CD8-positive, alpha-beta memory T cell (primary cell): ENCODE measurements at places on chromosomes 5 and 9.
A peak's percentile ranks its signal among the peaks of the same experiment; 100 is the strongest.

GRCh38 chr9:105251733-105252404 lies 7.4 kb downstream of the SLC44A1 start:
- no peak for DNase-seq

- DNase-seq = no peak
Observed at GRCh38 chr5:74375271-74375670, 265.3 kb downstream of the ENC1 start.

GRCh38 chr9:135050072-135050990 lies 37.1 kb upstream of the OLFM1 start:
- DNase-seq = no peak

DNA sequence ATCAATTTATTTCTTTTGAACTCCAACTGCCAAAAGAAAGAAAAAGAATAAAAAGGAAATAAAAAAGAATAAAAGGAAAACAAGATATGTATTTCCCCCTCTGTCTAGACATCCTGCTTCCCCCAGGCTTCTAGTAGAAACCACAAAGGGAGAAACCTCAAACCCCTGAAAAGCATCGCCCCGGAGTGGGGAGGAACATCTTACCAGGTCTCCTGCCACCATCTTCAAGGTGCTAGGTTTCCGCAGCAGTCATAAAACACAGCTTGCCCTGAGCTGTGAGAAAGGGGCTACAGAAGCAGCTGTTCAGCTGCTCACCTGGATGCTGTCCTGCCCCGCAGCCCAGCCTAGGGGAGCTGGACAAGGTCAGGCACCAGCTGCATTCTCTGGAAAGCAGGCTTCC lies 487.7 kb downstream of the GADD45G start:
- DNase-seq = no peak

DNA sequence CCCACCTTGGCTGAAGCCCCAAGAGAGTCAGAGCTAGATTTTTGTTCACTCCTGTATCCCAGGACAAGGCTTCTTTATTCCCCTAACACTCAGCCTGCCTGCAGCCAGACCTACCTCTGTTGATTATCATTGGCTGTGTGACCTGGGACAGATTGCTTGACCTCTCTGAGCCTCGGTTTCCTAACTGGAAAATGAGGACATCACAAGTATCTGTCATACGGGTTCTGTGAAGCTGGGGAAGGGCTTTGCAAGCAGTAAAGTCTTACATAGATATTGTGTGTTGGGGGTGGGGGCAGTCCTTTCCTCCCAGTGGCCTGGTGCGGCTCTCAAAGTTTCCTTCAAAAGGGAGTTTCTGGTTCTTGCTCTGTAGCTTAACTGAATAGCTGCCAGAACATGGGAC lies 2.5 kb upstream of the NEK6 start:
- no peak for DNase-seq

DNA sequence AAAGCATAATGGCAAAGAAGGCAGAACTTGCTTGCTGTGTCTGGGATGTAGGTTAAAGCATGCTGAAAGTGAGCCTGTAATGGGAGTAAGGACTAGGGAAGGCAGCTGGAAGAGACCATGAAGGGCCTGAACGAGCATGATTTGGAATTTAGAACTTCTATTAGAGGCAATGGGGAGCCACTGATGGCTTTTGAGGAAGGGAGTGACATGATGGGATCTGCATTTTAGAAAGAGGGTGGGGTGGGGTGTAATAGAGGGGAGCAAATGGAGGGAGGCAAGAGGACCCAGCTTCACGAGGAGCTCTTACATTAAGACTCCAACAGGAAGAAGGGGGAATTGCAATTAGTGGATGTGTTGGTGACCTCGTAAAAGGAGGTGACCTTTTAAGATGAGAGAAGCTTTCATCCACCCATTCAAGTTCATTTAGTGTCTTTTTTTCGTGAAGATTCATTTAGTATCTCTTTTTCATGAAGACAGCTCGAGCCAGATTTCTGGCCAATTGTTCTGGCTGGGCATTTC lies 13.6 kb upstream of the GABRP start:
- DNase-seq = no peak

- DNase-seq = no peak
Observed at GRCh38 chr9:37769306-37769705, 15.6 kb downstream of the EXOSC3 start.

DNA sequence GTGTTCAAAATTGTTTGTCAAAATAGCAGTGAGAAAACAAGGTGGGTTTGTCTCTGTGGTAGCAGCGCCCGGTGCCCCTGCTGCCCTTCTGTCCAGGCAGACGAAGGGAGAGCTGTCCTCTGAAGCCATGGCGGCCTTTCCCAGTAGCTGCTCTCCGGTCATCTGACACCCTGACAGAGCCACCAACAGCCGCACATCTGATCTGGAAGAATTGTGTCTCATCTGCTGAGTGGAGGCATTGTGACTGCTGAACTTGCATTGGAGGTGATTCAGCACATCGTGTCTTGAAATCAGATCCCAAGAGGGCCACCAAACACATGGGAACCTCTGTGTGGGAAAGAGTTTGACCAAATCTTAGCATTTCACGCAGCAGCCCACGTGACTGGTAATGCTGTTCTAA lies 337.6 kb upstream of the IRX1 start:
- DNase-seq = no peak

- DNase-seq = no peak
Observed at GRCh38 chr9:137989999-137990715, 112.6 kb downstream of the CACNA1B start.

DNA sequence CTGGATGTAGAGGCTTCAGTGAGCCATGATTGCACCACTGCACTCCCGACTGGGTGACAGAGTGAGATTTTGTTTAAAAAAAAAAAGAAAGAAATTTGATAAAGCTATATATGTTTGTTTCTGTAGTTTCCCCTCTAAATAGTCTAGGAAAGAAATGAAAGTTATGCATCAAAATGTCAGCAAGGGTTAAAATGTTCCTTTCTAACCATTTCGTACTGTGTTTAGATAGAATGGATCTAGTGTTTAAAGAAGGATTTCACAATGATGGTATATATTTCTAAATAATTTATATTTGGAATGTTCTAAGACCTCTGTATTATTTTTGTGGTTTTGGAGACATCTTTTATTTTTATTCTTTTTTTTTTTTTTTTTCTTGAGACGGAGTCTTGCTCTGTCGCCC lies 22.7 kb downstream of the TEK start:
- no peak for DNase-seq

DNA sequence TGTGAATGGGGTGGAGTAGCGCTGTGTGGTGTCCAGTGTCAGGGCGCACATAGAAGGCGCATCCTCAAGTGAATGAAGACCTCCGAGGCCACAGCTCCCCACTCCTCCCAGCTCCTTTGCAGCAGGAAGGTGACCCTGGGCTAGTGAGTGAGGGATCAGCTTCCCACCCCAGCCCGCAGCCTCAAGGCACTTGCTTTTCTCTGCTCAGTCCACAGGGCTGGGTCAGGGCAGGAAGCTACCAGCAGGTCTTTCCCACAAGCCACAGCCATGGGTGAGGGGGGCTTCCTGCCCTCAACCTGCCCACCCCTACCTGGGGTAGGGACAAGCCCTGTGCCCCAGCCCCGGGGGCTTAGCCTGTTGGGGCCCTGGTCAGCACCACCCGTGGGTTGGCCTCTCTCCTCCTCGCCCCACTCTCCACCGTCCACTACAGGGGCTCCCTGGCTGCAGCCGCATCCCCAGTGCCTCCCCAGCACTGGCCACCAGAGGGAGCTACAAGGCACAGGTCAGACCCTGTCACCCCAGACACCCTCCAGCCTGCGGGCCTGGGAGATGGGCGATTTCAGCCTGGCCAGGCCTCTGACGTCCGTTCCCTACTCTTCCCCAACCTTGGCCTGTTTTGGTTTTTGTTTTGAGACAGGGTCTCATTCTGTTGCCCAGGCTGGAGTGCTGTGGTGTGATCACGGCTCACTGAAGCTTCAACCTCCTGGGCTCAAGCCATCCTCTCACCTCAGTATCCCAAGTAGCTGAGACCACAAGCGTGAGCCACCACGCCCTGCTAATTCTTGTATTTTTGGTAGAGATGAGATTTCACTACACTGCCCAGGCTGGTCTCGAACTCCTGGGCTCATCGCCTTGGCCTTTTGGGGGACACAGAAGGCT lies 1.3 kb upstream of the ABCA2 start:
- peak; percentile 70 for DNase-seq

DNA sequence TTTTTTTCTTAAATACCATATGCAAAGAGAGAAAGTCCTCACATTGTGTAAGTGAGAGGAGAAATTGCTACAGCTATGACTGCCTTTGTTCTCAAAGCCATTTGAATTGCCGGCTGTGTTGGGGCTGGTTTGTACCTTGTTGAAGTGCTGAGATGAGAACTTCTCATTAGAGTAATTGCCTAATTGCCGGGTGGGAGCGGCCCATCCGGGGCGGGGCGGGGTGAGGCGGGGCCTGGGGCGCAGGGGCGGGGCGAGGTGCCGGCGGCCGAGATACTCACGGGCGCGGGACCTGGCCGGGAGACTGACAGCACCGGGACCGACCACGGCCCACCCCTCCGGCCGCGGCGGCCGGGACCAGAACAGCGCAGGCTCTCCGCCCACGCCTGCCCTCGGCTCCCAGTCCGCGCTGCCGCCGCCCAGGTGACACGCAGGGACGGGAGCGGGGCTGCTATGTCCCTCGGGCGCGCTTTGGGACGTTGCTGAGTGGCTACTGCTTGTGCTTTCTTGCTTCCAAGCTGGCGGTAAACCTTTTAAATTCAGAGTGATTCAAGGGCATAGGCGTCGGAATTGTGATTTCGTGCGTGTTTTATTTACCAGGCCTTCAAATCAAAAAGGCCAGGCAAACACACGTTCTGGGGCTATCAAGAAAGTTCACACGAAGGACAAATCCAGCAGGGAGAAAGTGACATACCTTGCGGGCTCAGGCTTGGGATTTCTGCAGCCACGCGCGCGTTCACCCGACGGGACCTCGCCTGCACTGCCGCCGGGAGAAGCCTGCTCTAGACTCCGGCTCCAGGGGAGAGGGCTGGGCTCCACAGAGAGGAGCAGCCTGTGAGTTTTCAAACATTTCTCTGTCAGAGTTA lies 269.1 kb downstream of the FANCC start:
- peak; percentile 17 for DNase-seq

- no peak for DNase-seq
Observed at GRCh38 chr5:122515709-122516431, 203.8 kb downstream of the SNCAIP start.

GRCh38 chr5:104178829-104179456 lies 616.4 kb upstream of the NUDT12 start:
- no peak for DNase-seq

- DNase-seq = no peak
Observed at GRCh38 chr5:22348027-22348426, 505.1 kb downstream of the CDH12 start.

- no peak for DNase-seq
Observed at GRCh38 chr5:61311836-61312808, 19.9 kb upstream of the ZSWIM6 start.
